ENCODE measurements at places on chromosomes 4 and X. TPM values are rescaled to one million over a fixed set of nuclear protein-coding genes. Genes with fewer than 3 reads are reported as not detected.

DNA sequence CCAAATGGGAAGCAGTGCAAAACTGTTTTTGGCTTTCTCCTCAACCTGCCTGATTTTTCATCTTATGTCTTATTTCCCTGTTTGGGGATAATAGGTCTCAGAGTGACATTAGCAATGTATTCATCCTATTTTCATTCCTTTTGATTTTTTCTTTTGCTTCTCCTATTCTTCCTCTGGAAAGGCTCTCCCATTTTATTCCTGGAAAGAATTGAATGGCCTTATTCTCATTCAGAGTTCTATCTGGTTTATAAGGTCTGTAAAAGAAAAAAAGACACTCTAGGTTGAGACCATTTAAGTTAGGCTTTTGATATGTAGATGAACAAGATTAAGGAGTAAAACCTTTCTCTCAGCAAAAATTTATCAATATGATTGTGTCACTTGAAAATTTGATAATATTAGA lies 27.8 kb upstream of the ALB start:
- no peak overlapping the region for H3K27ac ChIP-seq
- no peak for DNase-seq
- no peaks in the 10 kb centered on the region for H3K4me1 ChIP-seq
- no peaks in the 10 kb centered on the region for H3K27me3 ChIP-seq
- no peaks in the 10 kb centered on the region for H3K36me3 ChIP-seq

DNA sequence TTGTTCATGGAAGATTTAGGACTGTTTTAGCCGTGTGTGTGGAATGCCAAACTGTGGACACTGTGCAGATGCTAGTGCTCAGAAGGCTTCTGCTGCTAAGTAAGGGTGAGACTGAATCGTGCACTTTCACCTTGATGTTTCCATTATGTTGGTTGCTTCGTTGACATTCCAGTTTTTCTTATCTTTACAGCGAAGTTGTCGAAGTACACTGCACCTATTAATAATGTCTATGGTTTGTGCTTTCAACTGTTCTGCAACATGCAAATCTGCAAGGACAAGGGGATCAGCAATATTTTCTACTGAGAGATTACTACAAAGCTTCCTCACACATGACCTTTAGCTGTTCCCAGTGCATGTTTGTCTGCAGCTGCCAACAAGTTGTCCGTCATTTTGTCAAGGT lies 67.7 kb downstream of the UGT2A3 start:
- peak; percentile 67 for DNase-seq
- no peaks in the 10 kb centered on the region for H3K36me3 ChIP-seq
- H3K27me3 ChIP-seq, result no peaks in the 10 kb centered on the region

DNA sequence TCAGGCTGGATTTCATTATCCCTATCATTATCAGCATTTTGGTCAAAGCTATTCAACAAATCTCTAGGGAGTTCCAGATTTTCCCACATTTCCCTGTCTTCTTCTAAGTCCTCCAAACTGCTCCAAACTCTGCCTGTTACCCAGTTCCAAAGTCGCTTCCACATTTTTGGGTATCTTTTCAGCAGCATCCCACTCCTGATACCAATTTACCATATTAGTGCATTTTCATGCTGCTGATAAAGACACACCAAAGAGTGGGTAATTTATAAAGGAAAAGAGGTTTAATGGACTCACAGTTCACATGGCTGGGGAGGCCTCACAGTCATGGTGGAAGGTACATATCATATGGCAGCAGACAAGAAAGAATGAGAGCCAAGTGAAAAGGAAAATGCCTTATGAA lies 132.8 kb upstream of the SLC7A11 start:
- no peaks in the 10 kb centered on the region for H3K27me3 ChIP-seq
- no peak overlapping the region for H3K27ac ChIP-seq
- no peaks in the 10 kb centered on the region for H3K4me1 ChIP-seq
- H3K4me3 ChIP-seq, result no peak overlapping the region
- no peak for DNase-seq
- H3K36me3 ChIP-seq, result no peaks in the 10 kb centered on the region

The SORBS2 gene
- polyA plus RNA-seq, result 34.4 TPM

GRCh38 chr4:135741583-135741982 lies 1540.0 kb upstream of the PABPC4L start:
- H3K4me3 ChIP-seq, result no peak overlapping the region
- no peaks in the 10 kb centered on the region for H3K36me3 ChIP-seq
- no peak for DNase-seq

The POLN gene
- polyA plus RNA-seq, result 2.3 TPM

DNA sequence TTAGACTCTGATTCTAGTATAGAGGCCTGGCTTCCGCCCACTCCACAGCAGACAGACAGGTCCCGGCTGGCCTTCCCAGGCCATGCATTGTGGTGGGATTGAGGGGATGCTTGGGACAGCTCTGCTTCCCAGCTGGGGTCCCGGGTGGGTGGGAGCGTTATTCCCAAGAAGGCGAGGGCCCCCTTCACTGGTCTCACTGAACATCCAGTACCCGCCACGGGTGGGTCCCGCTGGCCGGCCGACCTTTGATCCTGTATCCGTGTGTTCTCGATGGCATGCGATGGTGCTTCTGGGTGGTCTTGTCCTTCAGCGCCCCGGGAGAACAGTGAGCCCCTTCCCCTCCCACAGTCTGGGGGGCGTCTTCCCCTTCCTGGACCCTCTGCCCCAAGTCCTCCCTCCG lies 231.4 kb downstream of the AFAP1 start:
- H3K4me1 ChIP-seq, result no peaks in the 10 kb centered on the region
- no peaks in the 10 kb centered on the region for H3K27me3 ChIP-seq
- no peaks in the 10 kb centered on the region for H3K36me3 ChIP-seq
- H3K27ac ChIP-seq, result no peak overlapping the region
- DNase-seq, result no peak

GRCh38 chrX:43557792-43558191 lies 98.3 kb upstream of the MAOA start:
- H3K4me3 ChIP-seq, result no peak overlapping the region
- no peak overlapping the region for H3K27ac ChIP-seq
- H3K4me1 ChIP-seq, result peaks cover 23% of the 10 kb centered on the region
- H3K36me3 ChIP-seq, result no peaks in the 10 kb centered on the region

- H3K4me3 ChIP-seq, result no peak overlapping the region
- no peaks in the 10 kb centered on the region for H3K36me3 ChIP-seq
- no peaks in the 10 kb centered on the region for H3K4me1 ChIP-seq
- no peaks in the 10 kb centered on the region for H3K27me3 ChIP-seq
- no peak for DNase-seq
These were observed 106.2 kb downstream of the ALPK1 start for GRCh38 chr4:112403101-112403945.

DNA sequence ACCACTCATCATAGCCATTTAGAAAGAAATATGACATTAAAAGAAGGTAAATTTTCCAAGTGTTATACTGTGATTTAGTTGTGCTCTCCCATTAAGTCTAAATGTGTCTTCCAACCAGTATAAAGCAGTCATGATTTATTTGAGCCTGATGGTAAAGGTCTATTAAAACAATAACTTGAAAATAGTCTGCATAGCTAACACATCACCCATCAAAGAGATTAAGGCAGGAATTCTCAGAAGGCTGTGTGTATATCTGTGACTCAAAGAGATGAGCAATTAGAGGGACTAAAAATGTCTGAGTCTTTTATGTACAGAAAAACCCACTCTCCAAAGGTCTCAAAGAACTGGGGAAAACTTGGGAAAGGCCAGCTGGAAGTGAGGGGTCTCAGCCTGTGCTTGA lies 70.3 kb upstream of the IQCM start:
- H3K4me3 ChIP-seq, result no peak overlapping the region
- H3K27me3 ChIP-seq, result no peaks in the 10 kb centered on the region
- DNase-seq, result no peak
- H3K4me1 ChIP-seq, result peaks cover 8% of the 10 kb centered on the region
- no peak overlapping the region for H3K27ac ChIP-seq

The NCAPG gene
- 11.3 TPM for polyA plus RNA-seq

DNA sequence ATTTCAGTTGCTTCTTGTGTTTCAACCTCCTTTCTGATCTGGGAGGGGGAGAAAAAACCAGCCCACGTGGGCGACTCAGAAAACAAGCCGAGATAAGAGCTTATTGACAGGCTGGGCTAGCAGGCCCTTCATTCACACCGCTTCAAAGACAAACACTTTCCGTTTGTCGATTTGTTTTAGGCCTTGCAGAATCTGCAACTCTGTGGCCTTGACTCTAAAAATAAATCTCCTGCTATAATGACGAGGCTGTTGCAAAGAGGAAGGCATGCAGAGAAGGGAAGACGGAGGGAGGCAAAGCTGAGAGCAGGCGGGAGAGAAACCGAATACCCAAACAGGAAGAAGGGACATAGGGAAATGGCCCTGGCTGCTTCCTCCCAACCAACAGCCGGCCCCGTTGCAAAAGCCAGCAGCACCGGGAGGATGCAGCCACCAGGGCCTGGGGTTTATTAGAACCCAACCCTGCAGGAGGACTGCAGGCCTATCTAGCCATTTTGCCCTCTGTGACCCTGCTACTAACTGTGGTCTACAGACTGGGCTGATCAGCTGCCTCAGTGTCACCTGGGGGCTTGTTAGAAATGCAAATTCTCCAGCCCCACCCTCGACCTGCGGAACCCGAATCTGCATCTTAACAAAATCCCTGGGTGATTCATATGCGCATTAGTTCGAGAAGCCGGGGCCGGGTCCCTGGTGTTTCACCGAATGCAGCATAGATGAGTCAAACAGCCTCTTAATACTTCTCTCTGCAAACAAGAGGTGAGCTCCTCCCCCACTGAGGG lies 325.5 kb downstream of the BCOR start:
- peak overlapping the region; percentile 49 for H3K27ac ChIP-seq
- DNase-seq, result peak; percentile 46
- H3K4me1 ChIP-seq, result peaks cover 18% of the 10 kb centered on the region
- no peak overlapping the region for H3K4me3 ChIP-seq
- H3K36me3 ChIP-seq, result no peaks in the 10 kb centered on the region
- H3K27me3 ChIP-seq, result no peaks in the 10 kb centered on the region

GRCh38 chr4:27506401-27506800 lies 645.8 kb downstream of the STIM2 start:
- H3K4me3 ChIP-seq, result no peak overlapping the region
- no peaks in the 10 kb centered on the region for H3K27me3 ChIP-seq
- H3K4me1 ChIP-seq, result no peaks in the 10 kb centered on the region
- DNase-seq, result no peak
- no peak overlapping the region for H3K27ac ChIP-seq

- H3K27ac ChIP-seq, result no peak overlapping the region
- no peak overlapping the region for H3K4me3 ChIP-seq
- no peaks in the 10 kb centered on the region for H3K36me3 ChIP-seq
These were observed 16.9 kb downstream of the SPINK2 start for GRCh38 chr4:56804551-56804950.

GRCh38 chr4:148056879-148057278 lies 325.0 kb downstream of the ARHGAP10 start:
- H3K27ac ChIP-seq, result no peak overlapping the region
- H3K4me1 ChIP-seq, result peaks cover 17% of the 10 kb centered on the region
- no peaks in the 10 kb centered on the region for H3K27me3 ChIP-seq
- H3K36me3 ChIP-seq, result no peaks in the 10 kb centered on the region
- no peak for DNase-seq
- no peak overlapping the region for H3K4me3 ChIP-seq

DNA sequence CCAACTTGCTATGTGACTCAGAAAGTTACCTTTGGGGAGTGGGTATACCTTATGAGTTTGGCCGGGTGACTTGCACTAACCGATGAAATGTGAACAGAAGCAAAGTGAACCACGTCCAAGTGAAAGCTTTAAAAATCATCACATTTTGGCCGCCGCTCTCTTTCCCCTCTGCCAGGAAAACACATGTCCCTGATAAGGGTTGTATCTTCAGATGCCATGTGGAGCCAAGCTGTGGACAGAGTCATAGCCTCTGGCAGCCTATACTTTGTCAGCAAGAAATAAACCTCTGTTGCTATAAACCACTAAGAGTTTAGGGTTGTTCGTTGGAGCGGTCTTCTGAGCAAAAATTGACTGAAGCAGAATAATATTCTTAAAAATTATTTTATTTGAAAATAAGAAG lies 92.3 kb downstream of the PRDM5 start:
- no peaks in the 10 kb centered on the region for H3K27me3 ChIP-seq
- no peak overlapping the region for H3K27ac ChIP-seq
- no peaks in the 10 kb centered on the region for H3K36me3 ChIP-seq
- H3K4me3 ChIP-seq, result no peak overlapping the region

The QRFPR gene
- polyA plus RNA-seq, result 0.97 TPM

- no peak overlapping the region for H3K27ac ChIP-seq
- no peak for DNase-seq
- no peaks in the 10 kb centered on the region for H3K4me1 ChIP-seq
- H3K27me3 ChIP-seq, result no peaks in the 10 kb centered on the region
- no peak overlapping the region for H3K4me3 ChIP-seq
These were observed 14.3 kb upstream of the C4orf50 start for GRCh38 chr4:6032249-6033244.

DNA sequence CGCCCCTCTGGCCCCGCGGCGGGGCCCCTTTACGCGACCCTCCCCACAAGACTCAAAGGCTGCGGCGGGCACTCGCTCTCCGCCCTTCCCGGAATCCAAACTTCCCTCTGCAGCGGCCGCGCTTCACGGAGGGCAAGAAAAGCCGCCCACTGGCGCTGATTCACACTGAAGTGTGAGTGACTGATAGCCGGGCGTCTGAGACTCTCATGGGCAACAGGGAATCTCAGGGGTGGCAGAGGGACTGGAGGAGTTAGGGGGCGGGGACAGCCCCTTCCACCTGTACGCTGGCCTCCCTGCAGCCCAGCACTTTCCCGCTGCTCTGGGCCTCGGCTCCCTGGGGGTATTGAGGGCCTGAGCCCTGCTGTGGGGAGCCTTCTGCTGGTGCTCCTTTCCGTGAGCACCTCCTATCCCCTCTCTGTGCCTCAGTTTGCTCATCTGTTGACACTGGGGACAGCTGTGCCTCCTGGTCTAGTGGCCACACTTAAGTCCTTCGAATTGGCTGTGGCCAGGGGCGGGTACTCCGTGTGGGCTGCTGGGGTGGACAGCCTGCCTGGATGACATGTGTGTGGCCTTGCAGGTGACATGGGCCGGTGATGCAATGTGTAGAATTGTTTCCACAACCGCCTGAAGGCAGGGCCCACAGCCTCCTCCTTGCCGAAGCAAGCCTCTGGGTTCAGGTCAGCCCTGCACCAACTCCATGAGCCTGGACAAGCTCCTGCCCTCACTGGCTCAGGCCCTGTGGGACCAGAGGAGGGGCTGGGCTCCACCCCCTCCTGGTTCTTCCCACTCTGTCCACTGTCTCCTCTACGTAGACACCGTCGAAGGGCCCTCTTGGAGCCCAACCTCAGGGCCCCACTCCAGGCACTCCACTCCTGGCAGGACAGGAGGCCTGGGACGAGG lies 951 bp downstream of the SH3BP2 start:
- no peaks in the 10 kb centered on the region for H3K27me3 ChIP-seq
- no peaks in the 10 kb centered on the region for H3K36me3 ChIP-seq
- peak; percentile 43 for DNase-seq
- peak overlapping the region; percentile 18 for H3K27ac ChIP-seq
- peaks cover 52% of the 10 kb centered on the region for H3K4me1 ChIP-seq

DNA sequence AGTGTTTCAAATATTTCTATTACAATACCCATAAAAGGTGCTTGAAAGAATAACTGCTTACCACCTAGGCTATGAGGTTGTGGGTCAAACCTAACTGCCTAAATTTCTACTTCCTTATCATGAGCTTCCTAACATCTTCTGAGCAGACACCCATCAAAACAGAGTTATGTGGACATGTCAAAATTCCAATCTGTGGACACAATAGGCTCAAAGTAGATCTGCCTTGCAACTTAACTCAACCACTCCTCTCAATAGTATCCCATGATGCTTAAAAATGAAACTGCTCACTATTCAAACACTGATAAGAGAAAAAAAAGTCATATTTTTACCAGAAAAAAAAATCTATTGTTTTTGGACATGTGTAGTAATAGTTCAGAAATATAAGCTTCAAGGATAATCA lies 462.7 kb downstream of the INPP4B start:
- H3K27me3 ChIP-seq, result no peaks in the 10 kb centered on the region
- no peak for DNase-seq
- H3K27ac ChIP-seq, result no peak overlapping the region
- H3K4me3 ChIP-seq, result no peak overlapping the region

The NPNT gene
- 163 TPM for polyA plus RNA-seq

Data from large intestine (tissue), 12 donors.